ENCODE measurements at places on chromosomes 13 and 19. TPM values are rescaled to one million over a fixed set of nuclear protein-coding genes. Genes with fewer than 3 reads are reported as not detected.

The ZNF223 gene
- total RNA-seq: 5.7 TPM

- no peak for DNase-seq
- no peaks in the 10 kb centered on the region for H3K27me3 ChIP-seq
- H3K4me3 ChIP-seq: no peak overlapping the region
- H3K27ac ChIP-seq: no peak overlapping the region
Observed at GRCh38 chr13:59633290-59633689, 530.4 kb downstream of the DIAPH3 start.

DNA sequence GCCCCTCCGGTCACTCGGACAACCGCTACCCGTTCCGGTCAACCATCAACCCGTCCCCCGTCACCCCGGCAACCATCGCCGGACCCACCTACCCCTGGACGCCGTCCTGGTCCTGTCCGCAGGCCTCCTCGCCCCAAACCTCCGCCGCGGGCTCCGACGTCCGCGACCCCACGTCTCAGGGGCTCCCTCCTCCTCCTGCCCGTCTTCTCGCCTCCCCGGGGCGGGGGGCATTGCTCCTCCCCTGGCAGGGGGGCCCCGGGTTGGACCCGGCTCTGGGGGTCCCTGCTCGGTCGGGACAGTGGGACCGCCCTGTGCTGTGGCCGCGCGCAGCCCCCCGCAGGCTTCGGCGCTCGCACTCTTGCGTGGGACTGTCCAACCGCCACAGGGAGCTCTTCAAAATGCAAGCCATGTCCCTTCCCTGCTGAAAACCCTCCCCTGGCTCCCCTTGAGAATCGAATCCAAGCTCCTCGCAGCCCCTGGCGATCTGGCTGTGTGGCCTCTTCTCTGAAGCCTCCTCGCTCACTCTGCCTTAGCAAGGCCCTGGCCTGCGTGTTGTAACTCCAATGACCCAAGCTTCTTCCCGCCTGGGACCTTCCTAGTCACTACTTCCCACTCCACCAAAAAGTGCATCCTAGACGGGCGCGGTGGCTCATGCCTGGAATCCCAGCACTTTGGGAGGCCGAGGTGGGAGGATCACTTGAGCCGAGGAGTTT lies 8.4 kb downstream of the EPHX3 start:
- peak overlapping the region; percentile 62 for H3K4me3 ChIP-seq
- no peaks in the 10 kb centered on the region for H3K27me3 ChIP-seq

The SSC5D gene
- total RNA-seq: 4.7 TPM

The CKAP2 gene
- total RNA-seq: 10.4 TPM
